ENCODE measurements at places on chromosomes 5 and 9.
A peak's percentile ranks its signal among the peaks of the same experiment; 100 is the strongest.

- DNase-seq = peak; percentile 65
Measured at GRCh38 chr5:137296213-137296781, 202.8 kb downstream of the SPOCK1 start.

GRCh38 chr5:148864113-148864841 is 37.9 kb downstream of the ADRB2 start:
- no peak for DNase-seq

- DNase-seq = no peak
Measured at GRCh38 chr5:68740226-68740910, 353.4 kb upstream of the SLC30A5 start.

- peak; percentile 65 for DNase-seq
Measured at GRCh38 chr9:101536938-101537337, 3.3 kb downstream of the RNF20 start.

DNA sequence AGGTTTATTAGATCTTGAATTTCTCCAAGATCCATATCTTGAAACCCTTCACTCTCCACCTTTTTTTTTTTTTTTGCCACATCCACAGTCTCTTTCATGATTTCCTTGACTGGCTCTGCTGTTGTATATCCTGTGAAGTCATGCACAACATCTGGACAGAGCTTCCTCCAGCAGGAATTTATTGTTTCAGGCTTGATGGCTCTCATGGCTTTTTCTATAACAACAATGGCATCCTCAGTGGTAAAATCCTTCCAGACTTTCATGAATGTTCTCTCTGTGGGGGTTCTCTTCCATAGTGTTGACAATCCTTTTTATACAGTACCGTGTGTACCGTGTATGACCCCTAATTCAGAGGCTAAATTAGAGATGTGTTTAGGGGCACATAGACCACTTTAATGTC is 24.0 kb downstream of the RANBP17 start:
- DNase-seq = no peak

DNA sequence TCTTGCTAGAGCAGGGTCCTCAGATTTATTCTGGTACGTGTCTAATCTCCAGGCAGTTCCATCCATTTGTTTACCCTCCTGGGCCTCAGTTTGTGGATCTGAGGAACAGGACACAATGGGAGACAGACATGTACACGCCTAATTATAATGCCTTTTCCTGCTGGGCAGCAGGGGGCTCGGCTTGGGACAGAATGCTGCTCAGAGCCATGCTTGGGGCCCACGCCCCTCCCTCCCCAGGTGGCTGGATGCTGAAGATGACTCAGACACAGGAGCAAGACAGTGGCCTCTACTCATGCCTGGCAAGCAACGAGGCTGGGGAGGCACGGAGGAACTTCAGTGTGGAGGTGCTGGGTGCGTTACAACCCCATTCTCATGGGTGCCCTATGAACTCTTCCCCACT is 72.7 kb upstream of the ASS1 start:
- no peak for DNase-seq

DNA sequence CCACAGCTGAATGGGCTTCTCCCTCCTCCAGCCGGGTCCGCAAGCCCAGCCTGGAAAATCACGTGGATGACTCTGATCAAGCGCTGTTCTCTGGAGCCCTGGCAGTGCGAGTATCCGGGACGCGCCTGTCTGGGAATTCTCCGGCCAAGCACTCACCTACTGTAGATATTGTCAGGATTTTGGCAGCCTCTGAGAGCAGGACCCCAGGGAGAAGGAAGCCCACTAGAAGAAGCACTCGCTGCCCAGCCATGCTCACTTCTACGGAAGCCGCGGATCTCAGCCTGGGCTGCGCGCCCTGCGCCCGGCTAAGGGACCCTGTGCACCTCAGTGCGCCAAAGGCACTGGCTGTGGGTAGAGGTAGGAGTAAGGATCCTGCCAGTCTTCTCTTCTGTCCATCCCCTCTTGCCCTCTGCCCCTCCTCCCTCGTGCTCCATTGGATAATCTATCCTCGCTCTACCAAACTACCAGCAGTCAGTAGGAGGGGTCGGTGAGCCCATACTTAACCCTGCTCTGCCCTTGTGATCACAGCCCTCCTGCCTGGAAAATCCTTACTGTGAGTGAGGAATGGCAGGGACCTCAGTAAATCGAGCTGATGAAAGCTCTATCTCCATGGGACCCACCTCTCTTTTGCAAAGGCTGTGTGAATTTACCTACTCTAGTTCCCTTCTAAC is at the start of gene UGT3A2:
TSS of gene UGT3A2 (minus strand) at position 343 of the 671 bp plus-strand sequence. CDS start at position 250, 93 bp downstream.
- DNase-seq = peak; percentile 84

DNA sequence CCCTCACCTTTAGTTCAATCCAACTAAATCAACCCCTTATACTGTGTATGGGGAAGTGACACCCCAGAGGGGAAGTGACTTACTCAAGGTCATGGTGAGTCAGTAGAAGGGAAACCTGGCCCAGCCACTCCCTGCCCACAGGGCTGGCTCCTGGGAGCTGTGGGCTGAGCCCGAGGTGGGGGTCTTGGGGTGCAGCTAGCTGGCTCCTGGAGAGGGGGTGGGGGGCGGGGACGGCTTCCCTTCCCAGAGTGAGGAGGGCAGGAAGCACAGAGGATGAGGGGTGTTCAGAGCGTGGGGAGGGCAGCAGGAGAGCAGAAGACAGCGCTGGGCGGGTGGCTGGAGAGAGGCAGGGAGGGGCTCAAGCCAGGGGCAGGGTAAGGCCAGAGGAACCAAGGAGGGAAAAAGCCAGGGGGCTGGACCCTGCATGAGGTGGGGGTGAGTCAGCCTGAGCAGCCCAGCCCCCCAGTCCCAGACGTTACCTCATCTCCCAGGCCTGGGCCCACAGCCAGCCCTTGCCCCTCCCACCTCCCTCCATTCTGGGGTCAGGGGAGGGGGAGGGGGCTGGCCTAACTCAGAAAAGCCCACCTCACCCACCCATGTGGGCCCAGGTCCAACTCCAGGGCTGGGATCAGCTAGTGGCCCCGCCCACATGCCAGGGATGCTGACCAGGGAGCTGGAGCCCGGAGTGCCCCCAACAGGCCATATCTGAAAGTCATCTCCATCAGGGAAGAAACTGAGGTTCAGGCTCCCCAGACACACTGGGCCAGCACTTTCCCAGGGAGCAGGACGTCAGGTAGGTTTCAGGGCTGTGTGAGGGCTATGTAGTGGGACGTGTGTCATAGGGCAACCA is 2.8 kb downstream of the PDLIM7 start:
- DNase-seq = peak; percentile 55

All from neural progenitor cell (in vitro differentiated cells).